Pulmonary artery endothelial cell (primary cell): ENCODE measurements at places on chromosomes 12 and 14. TPM values are rescaled to one million over a fixed set of nuclear protein-coding genes. Genes with fewer than 3 reads are reported as not detected.

DNA sequence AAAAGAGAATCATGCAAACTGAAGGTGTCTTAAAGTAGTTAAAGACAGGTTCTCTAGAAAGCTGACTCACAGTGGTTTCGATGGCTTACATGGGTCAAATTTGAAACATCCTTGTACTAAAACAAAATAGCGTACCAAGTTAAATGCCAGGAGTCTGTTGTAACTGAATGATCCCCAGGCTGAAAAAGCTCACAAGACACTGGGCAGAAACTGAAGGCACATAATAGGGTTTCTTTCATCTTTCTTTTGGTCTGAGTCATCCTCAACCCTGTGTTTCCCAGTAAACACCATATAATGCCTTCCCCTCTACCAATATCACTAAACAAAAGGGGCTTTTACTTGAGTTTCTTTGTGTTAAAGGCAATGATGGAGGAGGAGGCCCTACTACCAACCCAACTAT lies 12.8 kb downstream of the ZFYVE1 start:
- no peak for DNase-seq

- DNase-seq, result no peak
Measured at GRCh38 chr12:124566997-124567672, at the start of gene NCOR2. Gene NCOR2 (minus strand): TSS chr12:124567612. CDS start chr12:124495251, 72,361 bp downstream.

DNA sequence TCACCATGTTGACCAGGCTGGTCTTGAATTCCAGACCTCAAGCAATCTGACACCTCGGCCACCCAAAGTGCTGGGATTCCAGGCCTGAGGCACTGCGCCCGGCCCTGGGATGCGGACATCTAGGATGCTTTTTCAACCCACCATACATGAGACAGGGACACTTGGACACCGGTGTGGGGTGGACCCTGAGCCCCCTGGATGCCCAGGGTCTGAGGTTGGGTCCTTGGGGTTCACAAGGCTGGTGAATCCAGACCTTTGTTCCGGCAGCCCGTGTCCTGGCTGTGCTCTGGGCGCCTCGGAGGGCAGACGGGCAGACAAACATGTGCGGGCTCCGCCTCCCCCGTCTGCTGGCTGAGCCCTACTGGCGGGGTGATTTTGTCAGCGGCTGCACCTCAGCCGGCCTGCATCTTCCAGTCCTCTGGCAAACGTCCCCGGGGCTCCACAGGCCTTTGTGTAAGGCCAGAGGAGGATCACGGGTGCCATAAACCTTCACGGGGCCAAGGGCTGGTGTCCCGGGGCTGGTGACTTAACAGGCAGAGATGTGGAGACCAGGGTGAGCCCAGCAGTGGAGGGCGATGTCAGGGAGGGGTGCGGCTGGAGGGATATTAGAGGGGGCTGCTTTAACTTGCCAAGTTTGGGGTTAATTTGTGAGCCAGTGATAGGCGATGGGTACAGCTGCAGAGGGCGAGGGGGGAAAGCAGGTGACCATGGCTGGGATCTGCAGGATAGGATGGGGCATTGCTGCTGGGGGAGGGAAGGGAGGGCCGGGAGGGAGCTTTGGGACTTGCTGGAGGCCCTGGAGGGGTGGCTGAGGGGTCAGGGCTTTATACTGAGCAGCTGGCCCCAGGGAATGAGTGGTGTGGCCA lies 5.8 kb downstream of the ASPG start:
- no peak for DNase-seq

DNA sequence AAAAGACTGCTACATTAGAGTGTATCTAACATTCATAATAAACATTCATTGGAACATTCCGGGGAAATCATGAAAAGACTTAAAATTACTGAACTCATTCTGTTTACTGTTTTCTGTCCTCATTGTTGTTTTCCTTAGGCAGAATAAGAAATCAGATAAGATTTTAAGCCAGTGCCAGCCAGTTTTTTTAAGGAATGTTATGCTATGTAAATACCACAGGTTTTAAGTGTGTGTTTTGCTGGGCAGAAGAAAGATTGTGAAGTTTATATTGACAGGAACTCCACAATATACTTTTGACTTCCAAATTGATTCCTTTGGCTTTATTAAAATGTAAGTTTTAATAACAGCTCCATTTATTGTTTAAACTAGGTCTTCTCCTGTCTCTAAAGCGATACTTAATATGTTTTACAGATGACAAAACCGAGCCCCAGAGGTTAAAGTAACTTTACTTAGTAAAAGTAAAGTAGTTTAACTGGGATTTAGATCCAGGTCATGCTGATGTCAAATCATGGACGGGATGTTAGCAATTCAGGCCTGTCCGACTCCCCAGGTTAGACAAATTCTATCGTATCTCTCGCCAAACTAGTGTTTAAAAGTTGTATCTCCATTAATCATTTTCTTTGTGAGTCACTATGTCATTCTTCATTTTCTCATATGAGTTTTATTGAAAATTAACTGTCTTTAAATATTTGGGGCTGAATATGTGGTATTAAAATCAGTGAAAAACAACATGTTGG lies 1.7 kb downstream of the LARP4 start:
- no peak for DNase-seq

DNA sequence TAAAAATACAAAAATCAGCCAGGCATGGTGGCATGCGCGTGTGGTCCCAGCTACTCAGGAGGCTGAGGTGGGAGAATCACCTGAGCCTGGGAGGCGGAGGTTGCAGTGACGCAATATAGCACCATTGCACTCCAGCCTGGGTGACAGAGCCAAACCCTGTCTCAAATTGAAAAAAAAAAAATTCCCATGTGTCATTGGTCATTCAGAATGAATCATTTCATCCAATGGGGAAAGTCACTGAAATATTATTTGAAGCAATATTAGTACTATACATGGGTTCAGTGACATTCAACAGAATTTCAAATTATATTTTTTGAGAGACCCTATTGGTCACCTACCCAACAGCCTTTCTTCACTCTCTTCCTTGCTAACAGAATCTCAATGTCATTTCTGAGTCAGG lies 276.1 kb downstream of the ITPR2 start:
- DNase-seq, result no peak

- DNase-seq, result no peak
Measured at GRCh38 chr12:51391283-51392123, at the start of gene GALNT6. Gene GALNT6 (minus strand): TSS chr12:51391406. CDS start chr12:51379781, 11,625 bp downstream.

- no peak for DNase-seq
Measured at GRCh38 chr12:16361142-16361783, 13.8 kb downstream of the MGST1 start.

DNA sequence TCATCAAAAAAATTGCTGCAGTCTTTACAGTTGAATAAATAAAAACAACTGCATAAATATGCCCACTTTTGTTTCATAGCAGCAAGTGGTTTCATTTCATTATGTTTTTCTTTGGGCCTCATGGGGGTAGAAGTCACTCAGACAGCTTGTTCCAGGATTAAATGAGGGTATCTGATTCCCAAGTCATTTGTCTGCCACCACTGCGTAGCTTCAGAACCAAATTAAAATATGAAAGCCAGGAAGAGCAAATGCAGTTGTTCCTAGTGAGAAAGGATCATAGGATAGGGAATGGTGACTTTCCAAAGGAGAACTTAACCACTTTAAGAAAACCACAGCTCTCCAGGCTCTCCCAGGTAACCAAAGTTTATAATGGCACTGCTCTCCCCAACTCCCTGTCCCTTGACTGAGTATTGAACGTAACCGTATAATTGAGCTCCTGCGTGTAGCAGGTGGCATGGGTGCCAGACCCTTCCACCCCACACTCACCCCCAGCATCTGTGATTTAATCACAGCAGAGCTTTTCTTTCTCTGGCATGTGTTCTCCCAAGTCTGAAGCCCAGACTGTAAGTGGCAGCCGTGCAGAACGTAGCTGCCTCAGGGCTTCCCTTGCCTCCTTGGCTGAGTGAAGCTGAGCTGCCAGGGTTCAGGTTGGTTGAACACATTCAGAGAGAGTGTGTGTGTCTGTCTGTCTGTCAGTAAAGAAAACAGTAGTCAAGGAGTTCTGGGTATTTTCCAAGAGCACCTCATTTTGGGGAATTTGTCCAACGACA lies 11.3 kb upstream of the KCNH3 start:
- DNase-seq, result no peak

- peak; percentile 72 for DNase-seq
Measured at GRCh38 chr14:49512147-49512551, 74.0 kb downstream of the RPS29 start.

DNA sequence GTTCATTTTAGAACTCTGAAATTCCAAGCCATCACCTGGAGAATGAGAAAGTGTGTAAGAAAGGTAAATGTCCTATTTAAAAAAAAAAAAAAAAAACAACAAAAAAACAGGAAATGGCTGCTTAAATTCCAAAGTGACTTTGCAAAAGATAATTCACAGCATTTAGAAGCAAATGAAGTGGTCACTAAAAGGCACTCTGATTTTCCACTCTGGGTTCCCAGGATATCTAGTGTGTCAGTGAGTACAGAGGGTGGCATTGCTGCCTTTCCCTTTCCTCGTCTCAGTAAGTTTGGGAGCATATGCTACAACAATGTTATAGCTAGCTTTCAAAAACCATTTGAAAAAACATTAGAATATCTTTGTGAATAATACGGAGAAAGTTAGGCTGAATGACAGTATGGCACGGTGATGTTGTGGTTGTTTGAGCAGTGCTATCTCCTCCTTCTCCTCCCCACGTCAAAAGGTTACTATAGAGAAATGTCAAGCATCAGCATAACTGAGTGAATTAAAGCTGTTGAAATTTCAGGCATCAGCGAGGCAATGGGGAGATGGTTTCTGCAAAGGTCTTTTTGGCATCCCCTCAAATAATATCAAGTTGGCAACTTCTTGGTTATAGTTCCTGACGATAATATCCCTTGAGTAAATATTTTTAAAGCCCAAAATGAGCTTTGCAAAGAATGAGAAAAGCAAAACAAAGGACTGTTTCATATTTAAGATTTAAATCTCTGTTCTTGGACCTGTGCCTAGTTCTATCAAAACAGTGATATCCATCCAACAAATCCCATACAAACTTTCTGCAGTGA lies 164.5 kb upstream of the E2F7 start:
- DNase-seq, result peak; percentile 15

GRCh38 chr12:52423661-52424500 lies 10.3 kb downstream of the KRT75 start:
- no peak for DNase-seq

GRCh38 chr12:78155546-78155945 lies 324.9 kb downstream of the NAV3 start:
- no peak for DNase-seq

GRCh38 chr14:64811676-64812075 lies 68.0 kb downstream of the SPTB start:
- no peak for DNase-seq

Gene LRP1-AS
- total RNA-seq, result not detected in 2 replicates

Gene RPS6KL1
- 11.5 and 14.8 TPM in 2 replicates for total RNA-seq

Gene PPP1CC
- 156 and 186 TPM in 2 replicates for total RNA-seq

Gene SOAT2
- total RNA-seq, result not detected in 2 replicates

Gene AGAP2
- 0.07 and 0.11 TPM in 2 replicates for total RNA-seq

Gene SSTR1
- total RNA-seq, result 1.1 and 1.2 TPM in 2 replicates

Gene DDX54
- total RNA-seq, result 47.5 and 49.1 TPM in 2 replicates

Gene POTEM
- total RNA-seq, result not detected in 2 replicates

Gene RERGL
- not detected in 2 replicates for total RNA-seq

Gene TMEM121
- 8.4 and 15.6 TPM in 2 replicates for total RNA-seq

Gene SDR9C7
- not detected in 2 replicates for total RNA-seq
